ENCODE measurements at places on chromosomes 11 and 22.

DNA sequence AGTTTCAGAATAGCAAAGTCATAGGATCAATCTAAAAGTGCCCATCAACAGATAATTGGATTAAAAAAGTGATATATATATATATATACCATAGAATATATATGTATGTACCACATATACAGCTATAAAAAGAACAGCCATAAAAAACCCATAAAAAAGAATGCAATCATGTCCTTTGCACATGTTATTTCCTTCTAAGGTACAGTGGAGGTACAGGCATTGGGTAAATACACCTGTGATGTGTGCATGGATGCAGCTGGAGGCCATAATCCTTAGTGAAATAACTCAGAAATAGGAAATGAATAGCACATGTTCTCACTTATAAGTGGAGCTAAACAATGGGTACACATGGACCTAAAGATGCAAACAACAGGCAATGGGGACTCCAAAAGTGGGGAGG is 7.1 kb upstream of the DKK3 start:
- DNase-seq, result no peak

DNA sequence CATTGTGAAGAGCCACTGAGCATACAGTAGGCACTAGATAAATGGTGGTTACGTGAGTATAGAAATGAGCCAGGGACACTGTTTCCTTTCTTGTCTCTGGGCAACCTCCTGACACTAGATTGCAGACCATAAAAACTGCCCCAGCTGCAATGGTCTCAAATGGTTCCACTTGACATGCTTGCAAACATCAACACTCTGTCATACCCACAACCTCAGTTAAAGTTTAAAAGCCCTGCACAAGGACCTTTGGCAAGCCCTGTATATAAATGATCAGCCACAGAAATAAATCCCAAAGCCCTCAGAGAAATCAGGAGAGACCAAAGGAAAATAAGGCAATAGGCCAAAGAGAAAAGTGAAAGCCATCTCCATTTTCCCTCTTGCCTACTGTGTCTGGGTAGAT is 20.7 kb downstream of the PLEKHA7 start:
- DNase-seq, result no peak

GRCh38 chr11:48106166-48106565 is 110.4 kb upstream of the OR4B1 start:
- no peak for DNase-seq

DNA sequence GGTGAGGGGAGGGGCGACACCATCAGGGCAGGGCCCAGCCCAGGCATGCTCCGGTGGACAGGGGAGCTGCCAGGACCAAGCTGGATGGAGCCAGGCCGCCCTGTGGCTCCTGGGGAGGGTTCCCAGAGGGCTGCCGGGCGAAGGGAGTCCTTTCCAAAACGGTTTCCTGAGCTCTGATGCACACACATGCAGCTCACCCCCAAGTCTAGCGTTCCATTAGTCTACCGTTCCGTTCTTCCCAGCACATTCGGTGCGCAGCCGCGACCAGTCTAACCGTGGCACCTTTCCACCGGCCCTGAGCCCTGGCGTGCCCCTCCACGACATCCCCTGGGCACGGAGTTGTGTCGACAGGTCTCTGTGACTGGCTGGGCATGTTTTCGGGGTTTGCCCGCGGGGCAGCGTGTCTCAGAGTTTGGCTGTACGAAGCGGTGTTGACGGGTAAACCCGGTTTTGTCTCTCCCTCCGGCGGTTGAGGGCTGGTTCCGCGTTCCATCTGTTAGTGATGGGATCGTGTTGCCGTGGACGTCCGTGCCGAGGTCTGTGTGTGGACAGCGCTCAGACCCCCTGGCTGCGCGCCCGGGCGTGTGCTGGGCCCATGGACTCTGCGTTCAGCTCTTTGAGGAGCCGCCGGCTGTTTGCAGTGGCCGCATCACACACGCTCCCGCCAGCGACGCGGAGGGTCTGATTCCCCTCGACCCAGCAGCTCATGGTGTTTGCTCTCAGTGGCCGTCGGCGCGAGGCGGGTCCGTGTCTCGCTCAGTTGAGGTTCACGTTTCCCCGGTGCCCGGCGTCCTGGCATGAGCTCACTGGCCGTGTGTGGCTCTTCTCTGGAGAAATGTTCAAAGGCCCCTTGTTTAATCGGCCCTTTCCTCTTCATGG is 121.2 kb downstream of the IGLL1 start:
- DNase-seq, result no peak

- no peak for DNase-seq
These were observed 4.6 kb downstream of the RFPL1 start for GRCh38 chr22:29442976-29443375.

GRCh38 chr11:102527041-102527440 is 3.5 kb downstream of the MMP7 start:
- no peak for DNase-seq

DNA sequence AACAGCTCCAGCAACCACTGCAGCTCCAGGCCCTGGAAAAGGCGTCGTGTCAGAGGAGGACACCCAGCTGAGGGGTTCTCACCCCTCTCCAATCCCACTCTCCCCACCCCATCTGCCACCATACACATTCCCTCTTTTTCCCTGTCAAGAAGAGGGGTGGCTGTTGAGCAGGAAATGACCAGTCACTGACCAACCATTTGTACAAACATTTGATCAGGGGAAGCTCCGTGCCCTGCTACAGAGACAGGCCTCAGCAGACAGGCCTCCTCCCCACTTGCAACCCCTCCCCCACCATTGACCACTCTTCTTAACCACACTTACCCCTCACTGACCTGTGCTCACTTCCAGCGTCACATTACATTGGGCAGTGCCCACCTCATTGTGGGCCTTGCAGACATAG is 2.3 kb upstream of the VSIG2 start:
- no peak for DNase-seq

Data from NCI-H1092 treated with DMSO at 0.1 percent for 48 hours (cell line).